Vagina (tissue), 2 donors: ENCODE measurements at places on chromosomes 12 and 14.

DNA sequence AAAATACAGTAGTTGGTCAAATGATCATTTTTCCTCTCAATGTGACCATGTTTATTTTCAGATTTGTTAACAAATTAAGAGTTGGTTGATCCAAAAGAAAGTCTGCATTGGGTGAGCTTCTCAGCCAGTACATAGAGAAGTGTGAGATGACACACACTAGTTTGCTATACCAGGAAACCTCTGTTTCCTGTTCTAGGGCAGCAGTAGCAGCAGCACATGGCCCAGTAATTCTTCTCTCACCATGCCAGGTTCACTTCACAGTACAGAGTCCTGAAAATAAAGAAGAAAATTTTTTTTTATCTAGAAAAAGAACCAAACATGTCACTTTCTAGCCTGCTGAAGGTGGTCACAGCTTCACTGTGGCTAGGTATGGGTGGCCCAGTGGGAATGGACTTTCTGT is 250.2 kb upstream of the OR4E1 start:
- DNase-seq: no peak

DNA sequence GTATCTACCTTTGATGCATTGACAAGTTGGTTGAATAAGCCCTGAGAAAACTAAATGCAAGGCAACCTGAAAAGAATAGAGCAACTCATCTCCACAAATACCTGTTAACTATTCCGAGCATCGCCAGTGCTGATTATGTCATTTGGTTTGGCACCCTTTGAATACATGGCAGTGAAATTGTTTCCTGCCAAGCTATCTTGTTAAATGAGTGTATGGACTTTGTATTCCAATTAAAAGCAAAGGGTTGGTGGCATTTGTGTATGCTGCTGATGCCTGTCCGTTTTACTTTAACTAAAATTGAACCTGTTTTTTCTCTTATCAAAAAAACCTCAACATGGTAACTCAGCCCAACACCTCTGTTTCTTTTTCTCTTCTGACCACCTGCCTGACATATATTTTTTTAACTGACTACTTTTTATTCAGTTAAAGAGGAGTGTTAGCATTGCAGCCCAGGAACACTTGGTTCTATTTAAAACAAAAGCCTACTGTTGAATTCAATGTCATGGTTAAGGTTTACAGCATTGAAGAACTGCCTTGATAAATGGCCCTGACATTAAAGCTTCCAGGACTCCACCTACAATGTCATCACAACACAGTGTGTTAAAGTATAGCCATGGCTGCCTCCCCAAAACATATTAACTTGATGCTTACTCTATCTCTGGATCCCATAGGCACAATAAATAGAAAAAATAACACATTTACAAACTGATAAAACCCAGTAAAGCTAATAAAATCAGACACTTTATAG is 838.3 kb upstream of the NOVA1 start:
- no peak for DNase-seq

GRCh38 chr12:95943330-95943842 is at the start of gene AMDHD1:
AMDHD1 (plus strand) TSS chr12:95943331; CDS start chr12:95943399, 68 bp downstream.
- no peak for DNase-seq

GRCh38 chr14:51360592-51360991 is 120.5 kb downstream of the TMX1 start:
- no peak for DNase-seq

DNA sequence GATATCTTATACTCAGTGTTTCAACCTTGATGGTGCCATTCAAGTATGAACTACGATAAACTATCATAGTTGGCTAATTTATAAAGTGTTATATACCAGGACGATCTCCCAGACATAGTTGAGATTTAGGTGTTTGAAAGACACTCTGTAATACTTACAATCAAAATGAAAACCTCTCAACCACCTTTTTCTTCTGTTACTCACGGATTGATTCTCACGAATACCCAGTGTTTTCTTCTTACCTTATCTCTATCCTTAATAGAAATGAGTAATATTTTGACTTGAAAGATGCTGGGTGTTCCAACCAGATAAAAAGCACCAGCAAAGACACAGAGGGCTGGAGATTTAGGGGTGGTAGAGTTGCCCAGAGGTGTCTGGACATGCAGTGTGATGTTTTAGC is 169.9 kb downstream of the PTCSC3 start:
- DNase-seq: no peak

GRCh38 chr12:128978067-128978466 is 124.8 kb downstream of the GLT1D1 start:
- DNase-seq: no peak
